Testis (tissue), 5 donors: ENCODE measurements at places on chromosomes 5 and 9. TPM values are rescaled to one million over a fixed set of nuclear protein-coding genes. Genes with fewer than 3 reads are reported as not detected.

GRCh38 chr9:92820964-92821363 is 56.3 kb upstream of the BICD2 start:
- DNase-seq: no peak
- no peaks in the 10 kb centered on the region for H3K27me3 ChIP-seq
- H3K27ac ChIP-seq: no peak overlapping the region
- H3K4me3 ChIP-seq: no peak overlapping the region

DNA sequence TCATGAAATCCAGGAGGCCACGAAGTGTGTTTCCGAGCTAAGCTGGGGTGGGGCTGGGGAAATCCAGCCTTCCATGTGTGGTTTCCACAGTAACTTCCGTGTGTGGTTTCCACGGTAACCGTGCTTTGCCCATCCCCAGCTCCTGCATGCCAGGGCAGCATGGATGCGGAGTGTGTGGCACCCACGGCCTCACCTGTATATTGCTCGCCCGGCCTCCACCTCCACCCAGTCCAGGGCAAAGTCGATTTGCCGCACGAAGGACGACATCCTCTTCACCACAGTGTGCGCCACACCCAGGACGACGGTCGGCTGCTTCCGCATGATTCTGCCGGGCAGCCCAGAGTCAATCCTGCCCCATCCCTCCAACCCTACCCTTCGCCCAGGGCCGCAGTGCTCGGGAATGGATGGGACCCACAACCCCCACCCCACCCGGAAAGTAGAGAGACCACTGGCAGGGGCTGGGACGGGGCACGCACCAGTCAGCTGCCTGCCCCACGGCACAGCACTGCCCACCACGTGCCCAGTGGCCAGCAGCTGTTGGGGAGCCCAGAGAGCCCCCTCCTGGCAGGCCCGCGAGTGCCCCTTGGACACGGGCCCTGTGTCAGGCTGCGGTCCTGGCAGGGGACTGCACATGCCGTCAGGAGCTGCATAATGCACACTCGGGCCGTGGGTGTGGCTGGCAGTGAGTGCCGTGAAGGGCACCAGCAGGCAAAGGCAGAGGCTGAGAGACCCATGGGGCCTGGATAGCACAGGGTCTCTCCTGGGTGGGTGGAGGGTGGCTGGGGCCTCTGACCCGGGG is 39.0 kb upstream of the NSMF start:
- no peaks in the 10 kb centered on the region for H3K27me3 ChIP-seq
- no peak for DNase-seq
- H3K4me3 ChIP-seq: no peak overlapping the region
- H3K27ac ChIP-seq: no peak overlapping the region
- H3K36me3 ChIP-seq: no peaks in the 10 kb centered on the region
- H3K4me1 ChIP-seq: no peaks in the 10 kb centered on the region

- no peak overlapping the region for H3K27ac ChIP-seq
- no peaks in the 10 kb centered on the region for H3K27me3 ChIP-seq
- H3K36me3 ChIP-seq: no peaks in the 10 kb centered on the region
- H3K4me1 ChIP-seq: no peaks in the 10 kb centered on the region
Measured at GRCh38 chr5:119828541-119828940, 199.2 kb downstream of the FAM170A start.

DNA sequence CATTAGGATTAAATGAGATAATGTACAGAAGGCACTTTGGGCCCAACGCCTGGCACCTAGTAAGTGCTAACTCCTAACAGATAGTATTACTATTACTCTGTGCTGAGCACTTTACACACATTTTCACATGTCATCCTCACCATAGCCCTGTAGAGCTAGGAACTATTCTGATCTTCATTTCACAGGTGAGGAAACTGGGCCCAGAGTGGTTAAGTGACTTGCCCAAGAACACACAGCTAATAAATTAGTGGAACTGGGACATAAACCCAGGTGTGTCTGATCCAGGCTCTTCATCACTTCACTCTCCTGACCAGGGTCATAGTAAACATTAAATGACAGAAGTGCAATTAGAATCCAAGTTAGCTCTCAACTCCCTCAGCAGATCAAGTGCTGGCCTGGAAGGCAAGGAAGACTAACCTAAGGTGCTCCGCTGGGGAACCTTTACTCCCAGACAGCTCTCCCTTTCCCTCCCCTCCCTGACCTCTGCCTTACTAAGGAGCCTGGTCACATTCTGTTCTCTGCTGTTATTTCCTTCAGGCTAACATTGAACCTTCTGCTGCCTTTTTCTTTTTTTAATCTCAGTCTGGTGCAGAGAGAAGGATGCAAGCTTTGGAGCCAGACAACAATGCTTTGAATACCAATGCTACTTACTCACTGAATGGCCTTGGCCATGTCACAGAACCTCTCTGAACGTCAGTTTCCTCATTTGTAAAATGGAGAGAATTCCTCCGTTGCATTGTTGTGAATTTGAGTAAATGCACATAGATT is 4.1 kb upstream of the ADRA1B start:
- DNase-seq: no peak
- H3K27ac ChIP-seq: no peak overlapping the region
- H3K4me3 ChIP-seq: no peak overlapping the region
- no peaks in the 10 kb centered on the region for H3K36me3 ChIP-seq
- H3K4me1 ChIP-seq: peaks cover 6% of the 10 kb centered on the region

DNA sequence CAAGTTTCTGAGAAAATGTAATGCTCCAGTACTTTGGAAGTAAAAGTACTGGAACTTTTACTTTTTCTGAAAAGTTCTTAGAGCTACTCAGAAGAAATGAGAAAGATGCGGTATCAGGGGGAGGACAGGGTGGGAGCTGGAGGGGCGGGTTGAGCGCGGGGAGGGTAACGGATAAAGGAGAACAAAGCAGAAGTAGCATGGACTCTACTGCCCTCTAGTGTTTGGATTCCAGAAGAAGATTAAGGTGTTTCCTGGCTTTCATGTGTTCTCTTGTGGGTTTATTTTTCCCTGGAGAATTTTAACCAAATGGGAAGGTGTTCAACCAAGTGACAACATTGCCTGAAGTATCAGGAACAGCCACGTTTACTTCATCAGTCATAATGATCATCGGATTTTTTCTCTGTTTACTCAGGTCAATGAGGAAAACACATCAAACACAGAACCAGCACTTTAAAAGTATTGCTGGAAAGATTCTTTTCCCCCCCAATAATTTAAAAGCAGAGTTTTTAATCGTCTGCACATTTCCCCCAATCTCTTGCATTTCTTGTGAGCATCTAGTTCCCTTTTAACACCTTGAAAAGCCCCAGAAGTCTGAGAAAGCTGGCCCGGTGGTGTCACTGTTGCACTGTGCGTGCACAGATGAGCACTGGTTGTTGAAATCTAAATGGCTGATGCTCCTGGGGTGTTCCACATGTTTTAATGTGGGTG is 190.6 kb downstream of the MPDZ start:
- no peak overlapping the region for H3K4me3 ChIP-seq
- no peaks in the 10 kb centered on the region for H3K27me3 ChIP-seq
- no peak overlapping the region for H3K27ac ChIP-seq
- H3K36me3 ChIP-seq: no peaks in the 10 kb centered on the region
- peak; percentile 44 for DNase-seq
- peaks cover 3% of the 10 kb centered on the region for H3K4me1 ChIP-seq

GRCh38 chr9:84278130-84278529 is 62.4 kb downstream of the SLC28A3 start:
- no peaks in the 10 kb centered on the region for H3K36me3 ChIP-seq
- H3K27me3 ChIP-seq: no peaks in the 10 kb centered on the region
- no peaks in the 10 kb centered on the region for H3K4me1 ChIP-seq
- H3K27ac ChIP-seq: no peak overlapping the region
- DNase-seq: no peak
- H3K4me3 ChIP-seq: no peak overlapping the region

- H3K4me3 ChIP-seq: no peak overlapping the region
- no peaks in the 10 kb centered on the region for H3K27me3 ChIP-seq
- DNase-seq: no peak
- no peaks in the 10 kb centered on the region for H3K36me3 ChIP-seq
Measured at GRCh38 chr9:14107495-14107894, 206.4 kb downstream of the NFIB start.

DNA sequence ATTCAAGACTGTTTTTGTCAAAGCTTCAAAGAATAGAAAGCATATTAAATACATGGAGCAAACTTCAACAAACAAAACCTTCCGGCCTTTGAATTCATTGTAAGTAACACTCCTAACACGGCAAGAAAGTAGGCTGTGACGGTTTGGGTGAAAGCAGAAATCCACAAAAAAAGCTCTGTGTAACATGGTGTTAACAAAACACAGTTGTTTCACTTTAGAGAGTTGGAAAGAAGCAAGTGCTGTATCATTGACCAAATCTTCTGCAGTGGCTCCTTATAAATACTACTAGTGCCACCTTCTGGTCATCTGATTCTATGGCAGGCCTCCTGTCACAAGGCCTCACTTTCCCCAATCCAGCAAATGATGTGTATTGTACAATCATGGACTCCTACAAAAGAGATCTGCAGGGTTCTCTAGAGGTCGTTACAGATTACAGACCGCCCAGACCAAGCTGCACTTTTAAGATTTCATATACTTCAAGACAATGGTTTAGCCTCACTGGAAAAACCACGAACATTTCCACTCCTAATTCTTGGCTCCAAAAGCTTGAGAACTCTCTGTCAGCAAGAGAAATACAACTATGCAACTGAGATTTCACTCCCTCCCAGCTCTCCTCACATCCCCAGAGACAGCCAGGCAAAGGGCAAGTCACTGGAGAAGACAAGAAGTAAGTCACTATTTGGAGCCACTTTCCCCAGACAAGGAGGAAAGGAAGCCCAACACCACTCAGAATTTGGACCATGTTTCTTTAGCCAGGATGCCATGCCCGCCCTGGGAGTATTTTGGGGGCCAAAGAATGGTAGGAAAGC is 196.2 kb downstream of the DTWD2 start:
- no peak overlapping the region for H3K4me3 ChIP-seq
- peak; percentile 64 for DNase-seq
- peaks cover 10% of the 10 kb centered on the region for H3K4me1 ChIP-seq
- no peaks in the 10 kb centered on the region for H3K36me3 ChIP-seq
- H3K27ac ChIP-seq: no peak overlapping the region

DNA sequence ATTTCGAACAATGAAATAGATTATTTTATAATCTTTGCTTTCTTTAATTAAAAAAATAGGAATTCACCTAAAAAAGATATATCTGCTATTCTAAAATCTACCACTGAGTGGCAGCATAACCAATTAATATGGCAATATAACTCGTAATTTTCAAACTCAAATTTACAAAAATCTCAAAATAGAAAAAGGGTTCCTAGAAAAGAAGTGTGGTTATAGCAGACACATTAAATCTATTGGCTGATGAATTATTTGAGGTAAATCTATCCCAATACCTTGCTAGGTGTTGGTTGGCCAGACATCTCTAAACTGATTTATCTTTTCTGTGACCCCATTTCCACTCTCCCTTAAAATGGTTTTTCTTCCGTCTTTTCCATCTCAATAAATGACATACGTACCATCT is 30.2 kb upstream of the NRG2 start:
- DNase-seq: no peak
- H3K4me3 ChIP-seq: no peak overlapping the region
- H3K27ac ChIP-seq: no peak overlapping the region

- no peaks in the 10 kb centered on the region for H3K27me3 ChIP-seq
- no peak for DNase-seq
- no peaks in the 10 kb centered on the region for H3K36me3 ChIP-seq
Measured at GRCh38 chr9:95087659-95088242, 229.8 kb downstream of the FANCC start.

GRCh38 chr9:114856215-114856941 is 50.5 kb upstream of the TNFSF15 start:
- no peaks in the 10 kb centered on the region for H3K27me3 ChIP-seq
- H3K4me3 ChIP-seq: no peak overlapping the region
- no peak for DNase-seq
- H3K27ac ChIP-seq: no peak overlapping the region
- H3K4me1 ChIP-seq: no peaks in the 10 kb centered on the region

DNA sequence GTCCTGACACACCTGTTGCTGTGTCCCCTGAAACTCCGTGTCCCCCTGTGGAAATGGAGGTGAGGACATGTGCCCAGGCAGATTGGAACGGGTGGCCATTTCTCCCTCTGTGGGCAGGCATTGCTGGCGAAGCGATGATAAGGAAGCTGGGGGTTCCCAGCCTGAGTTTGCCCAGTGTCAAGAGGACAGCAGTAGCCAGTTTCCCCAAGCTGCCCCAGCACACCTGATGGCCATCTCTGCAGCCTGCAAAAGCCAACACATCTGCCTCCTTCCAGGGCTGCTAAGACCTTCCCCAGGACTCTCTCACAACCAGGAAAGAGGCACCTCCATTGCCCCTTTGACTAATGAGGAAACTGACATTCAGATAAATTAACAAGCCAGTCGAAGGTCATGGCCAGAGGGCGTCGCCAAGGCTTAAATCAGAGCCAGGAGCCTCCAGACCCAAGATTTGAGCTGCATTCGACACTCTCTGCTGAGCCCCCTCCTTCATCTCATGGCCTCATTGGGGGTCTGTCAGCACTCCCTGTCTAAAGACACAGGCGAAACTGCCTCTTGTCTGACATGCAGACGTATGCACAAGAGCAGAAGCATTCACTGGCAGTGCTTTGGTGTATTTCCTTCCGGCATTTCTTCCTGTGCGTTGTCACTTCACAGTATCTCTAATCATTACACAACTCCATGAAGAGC is 10.4 kb upstream of the WNK2 start:
- no peak for DNase-seq
- peaks cover 3% of the 10 kb centered on the region for H3K4me1 ChIP-seq
- no peak overlapping the region for H3K4me3 ChIP-seq
- H3K27me3 ChIP-seq: no peaks in the 10 kb centered on the region
- no peak overlapping the region for H3K27ac ChIP-seq

DNA sequence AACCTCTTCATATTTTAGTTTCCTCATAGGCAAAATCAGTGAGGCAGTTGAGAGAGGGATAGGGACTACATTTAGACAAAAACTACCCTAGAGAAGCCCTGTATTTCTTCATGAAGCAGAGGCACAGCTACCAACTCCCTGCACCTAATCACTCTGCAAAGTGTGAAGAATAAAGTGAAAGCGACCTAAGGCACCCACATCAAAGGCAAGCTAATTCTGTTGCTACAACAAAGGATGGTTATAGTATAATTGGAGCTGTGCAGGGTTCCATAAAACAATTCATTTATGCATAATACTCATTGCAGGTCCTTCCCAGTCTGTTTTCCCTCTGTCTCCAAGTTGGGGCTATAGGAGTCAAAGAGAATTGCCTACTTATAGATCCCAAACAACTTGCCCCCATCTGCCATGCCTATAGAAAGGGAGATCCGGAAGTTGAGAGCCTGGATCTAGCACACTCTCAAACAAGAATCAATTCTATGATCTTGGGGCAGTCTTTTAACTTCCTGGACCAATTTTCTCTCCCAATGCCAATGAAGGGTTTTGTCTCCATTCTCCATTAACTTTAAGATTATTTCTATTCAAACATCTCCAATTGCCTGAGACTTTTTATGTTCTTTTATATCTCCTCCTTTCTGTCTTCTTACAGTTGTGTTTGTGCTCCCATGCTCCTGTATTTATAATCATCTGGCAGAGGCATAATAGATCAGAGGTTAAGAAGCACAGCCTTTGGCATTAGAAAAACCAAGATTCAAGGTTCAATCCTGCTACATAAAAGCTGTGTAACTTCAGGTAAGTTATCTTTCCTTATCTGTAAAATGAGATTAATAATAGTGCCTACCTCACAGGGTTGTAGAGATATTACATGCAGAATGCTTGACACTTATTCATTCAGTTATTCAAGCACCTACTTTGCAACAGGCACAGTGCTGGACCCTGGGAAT is 56.0 kb upstream of the PTGER4 start:
- H3K27me3 ChIP-seq: no peaks in the 10 kb centered on the region
- no peak overlapping the region for H3K4me3 ChIP-seq
- no peaks in the 10 kb centered on the region for H3K36me3 ChIP-seq
- no peaks in the 10 kb centered on the region for H3K4me1 ChIP-seq
- no peak overlapping the region for H3K27ac ChIP-seq

The GLRA1 gene
- total RNA-seq: not detected

The PRDM9 gene
- total RNA-seq: 4.4 TPM

The CCDC187 gene
- 13.8 TPM for total RNA-seq

The S100Z gene
- not detected for total RNA-seq

The CCNI2 gene
- total RNA-seq: 2.7 TPM
